NCI-H1105 treated with DMSO at 0.1 percent for 48 hours (cell line): ENCODE measurements at places on chromosomes 7 and 10.
A peak's percentile ranks its signal among the peaks of the same experiment; 100 is the strongest.

- DNase-seq: no peak
Observed at GRCh38 chr7:158246272-158246959, 341.2 kb downstream of the PTPRN2 start.

DNA sequence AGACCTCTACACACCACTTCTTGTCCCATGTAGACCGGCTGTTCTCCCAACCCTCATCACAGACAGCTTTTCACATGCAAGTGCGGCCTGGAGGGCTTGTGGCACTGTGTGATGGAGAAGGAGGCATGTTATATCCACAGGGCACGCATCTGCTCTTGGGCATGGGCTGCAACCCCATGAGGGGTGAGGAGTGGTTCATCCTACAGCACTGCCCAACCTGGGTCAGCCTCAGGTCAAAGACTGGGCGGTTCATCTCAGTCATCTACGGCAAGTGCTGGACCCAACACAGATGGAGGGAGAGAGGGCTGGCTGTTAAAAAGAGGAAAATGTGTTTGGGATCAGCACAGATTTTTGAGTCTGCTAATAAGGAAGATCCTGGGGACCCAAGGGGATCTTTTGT is 2.2 kb downstream of the FSCN3 start:
- DNase-seq: no peak

DNA sequence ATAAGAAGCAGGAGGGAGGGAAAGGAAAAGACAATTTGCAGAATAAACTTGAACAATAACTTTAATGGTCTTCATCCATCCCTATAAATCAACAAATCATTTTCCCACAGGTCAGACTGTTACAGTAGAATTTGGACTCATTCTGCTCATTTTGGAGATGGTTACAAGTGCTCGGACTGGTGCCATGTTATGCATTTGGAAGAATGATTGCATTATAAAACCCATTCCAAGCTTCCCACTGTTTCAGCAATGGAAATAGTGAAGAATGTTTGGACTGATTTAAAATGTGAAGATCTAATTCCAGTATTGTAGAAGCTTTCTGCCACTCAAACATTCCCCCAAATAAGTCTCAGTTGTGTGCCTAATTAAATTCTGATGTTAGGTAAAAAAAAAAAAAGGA is 99.7 kb upstream of the ZEB1 start:
- no peak for DNase-seq

DNA sequence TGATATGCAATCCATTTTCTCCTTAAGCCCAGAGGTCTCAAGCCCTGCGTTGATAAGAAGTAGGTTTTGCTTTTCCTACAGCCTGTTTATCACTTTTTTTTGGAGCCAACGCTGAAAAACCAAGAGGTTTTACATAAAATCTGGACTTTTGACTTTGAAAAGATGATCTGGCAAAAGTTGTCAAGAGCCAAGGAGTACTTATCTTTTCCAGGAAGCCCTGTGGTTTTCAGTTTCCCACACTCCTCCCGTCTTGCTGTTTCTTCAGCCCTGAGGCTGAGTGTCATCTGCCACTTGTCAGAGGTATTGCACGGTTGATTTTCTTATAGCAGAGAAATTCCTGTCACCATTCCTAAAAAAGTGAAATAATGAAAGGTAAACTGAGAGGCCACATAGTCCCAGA is 108.7 kb downstream of the TYW1 start:
- no peak for DNase-seq

DNA sequence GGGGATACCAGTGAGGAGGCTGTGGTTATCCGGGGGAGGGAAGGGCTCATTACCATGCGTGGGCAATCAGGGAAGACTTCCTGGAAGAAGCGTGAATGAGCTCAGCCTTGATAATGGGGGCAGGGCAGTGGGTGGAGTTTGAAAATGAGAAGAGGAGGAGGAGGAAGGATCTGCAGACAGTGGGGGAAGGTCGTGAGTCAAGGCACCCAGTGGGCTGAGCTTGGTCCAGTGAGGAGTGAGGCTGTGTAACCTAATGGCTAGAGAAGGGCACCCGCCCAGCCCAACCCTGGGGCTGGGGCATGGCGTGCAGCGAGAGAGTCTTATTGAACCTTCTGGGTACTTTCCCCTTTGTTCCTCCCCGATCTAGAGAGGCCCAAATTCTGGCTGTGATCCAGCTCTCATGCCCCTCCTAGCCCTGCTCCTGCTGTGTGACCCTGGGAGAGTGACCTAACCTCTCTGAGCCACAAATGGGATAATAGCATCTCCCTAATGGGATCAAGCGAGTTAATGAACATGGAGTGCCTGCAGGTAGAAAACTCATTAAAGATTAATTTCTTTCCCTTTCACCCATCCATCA is 31.5 kb downstream of the CLIP2 start:
- DNase-seq: no peak

DNA sequence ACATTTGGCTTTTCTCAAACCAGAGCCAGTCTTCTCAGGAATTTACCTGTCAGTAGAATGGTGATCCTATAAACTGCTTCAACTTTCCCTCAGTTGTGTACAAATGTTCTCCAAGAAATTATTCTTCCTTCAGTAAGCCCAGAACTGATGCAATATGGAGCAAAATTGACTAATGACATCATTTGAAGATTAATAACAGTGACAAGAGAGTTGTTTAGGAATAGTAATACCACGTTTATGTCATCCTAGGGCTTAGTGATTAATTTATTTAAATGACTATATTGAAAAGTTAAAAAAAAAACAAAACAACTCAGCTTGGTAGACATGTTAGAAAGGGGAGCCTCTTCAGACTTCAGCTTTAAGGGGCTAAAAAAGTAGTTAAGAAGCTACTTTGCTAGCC is 933.2 kb downstream of the GATA3 start:
- no peak for DNase-seq

- DNase-seq: peak; percentile 59
Observed at GRCh38 chr7:109844362-109844761, 1246.6 kb upstream of the LRRN3 start.

GRCh38 chr7:25642849-25643248 is 414.6 kb upstream of the NPVF start:
- no peak for DNase-seq

GRCh38 chr10:49089557-49090188 is 25.6 kb downstream of the VSTM4 start:
- DNase-seq: no peak

DNA sequence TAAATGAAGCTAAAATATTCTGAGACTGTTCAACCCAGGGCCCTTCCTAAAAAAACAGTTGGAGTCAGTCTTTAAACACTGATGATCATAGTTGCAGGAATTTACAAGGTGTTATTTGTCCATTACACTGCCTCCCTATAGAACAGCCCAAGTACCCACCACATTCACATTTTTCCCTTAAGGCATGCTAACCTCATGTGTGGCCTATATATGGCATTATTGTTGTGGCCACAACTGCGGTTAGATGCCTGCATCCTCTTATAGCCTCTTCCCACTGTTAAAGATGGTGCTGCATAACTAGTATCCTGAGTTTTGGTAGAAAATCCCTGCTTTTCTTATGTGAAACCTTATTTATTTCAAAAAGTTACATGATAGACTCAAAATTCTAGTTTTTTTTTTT is 287.9 kb upstream of the SEMA3A start:
- DNase-seq: no peak

GRCh38 chr7:44977304-44977958 is 1.4 kb downstream of the MYO1G start:
- DNase-seq: no peak

DNA sequence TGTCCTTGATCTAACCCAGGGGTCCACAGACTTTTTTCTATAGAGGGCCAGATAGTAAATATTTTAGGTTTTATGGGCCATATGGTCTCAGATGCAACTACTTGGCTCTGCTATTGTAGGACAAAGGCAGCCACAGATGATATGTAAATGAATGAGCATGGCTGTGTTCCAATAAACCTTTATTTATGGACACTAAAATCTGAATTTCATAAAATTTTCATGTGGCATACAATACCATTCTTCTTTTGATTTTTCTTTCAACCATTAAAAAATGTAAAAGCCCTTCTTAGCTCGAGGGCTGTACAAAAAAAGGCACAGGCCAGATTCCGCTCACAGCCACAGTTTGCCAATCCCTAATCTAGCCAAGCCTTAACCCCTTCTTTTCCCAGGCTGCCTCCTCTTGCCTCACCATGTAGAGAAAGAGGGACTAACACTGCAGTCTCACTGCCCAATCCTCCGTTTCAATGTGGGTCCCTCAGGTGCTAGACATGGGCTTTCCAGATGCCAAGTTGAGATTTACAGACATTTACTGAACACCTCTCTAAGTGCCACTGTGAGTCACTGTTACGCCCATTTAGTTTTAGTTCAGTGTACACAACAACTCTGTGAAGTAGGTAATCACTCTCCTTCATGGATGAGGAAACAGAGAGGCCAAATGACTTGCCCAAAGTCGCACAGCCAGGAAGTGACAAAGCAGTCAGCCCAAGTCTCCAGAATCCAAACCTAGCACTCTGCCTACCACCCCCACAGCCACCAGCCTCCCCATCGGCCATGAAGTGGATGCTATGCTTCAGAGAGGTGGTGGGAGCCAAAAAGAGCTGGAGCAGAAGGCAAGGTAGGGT is 132.6 kb upstream of the PDLIM1 start:
- no peak for DNase-seq

DNA sequence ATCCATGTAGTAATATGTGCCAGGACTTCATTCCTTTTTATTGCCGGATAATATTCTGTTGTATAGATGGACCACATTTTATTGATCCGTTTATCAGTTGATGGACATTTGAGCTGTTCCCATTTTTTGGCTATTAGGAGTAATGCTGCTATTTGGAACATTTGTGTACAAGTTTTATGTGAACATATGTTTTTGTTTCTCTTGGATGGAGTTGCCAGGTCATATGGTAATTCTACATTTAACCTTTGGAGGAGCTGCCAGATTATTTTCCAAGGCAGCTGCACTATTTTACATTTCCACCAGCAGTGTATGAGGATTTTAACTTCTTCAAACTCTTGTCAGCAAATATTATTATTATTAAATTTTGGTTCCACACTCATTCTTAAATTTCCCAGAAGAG is 59.2 kb downstream of the C10orf90 start:
- DNase-seq: no peak

DNA sequence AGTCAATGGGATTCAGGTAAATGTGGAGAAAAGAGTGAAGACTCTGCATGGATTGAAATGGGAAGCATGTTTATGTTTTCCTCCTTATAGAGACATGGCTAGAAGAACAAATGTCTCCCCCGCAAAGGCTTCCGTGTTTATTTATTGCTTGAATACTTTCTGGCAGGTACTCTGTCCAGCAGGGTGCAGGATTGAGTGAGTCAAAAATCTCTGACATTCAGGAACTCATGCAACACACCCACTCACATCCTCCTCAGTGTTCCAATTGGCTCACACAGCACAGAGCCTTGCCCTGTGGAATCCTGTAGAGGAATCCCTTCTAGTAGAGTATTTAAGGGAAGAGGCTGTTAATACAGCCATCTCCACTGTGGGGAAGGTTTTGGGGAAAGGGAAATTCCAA is 290.3 kb upstream of the VWC2 start:
- DNase-seq: peak; percentile 2
